ENCODE measurements at places on chromosomes 6 and 20. TPM values are rescaled to one million over a fixed set of nuclear protein-coding genes. Genes with fewer than 3 reads are reported as not detected.
A peak's percentile ranks its signal among the peaks of the same experiment; 100 is the strongest.

DNA sequence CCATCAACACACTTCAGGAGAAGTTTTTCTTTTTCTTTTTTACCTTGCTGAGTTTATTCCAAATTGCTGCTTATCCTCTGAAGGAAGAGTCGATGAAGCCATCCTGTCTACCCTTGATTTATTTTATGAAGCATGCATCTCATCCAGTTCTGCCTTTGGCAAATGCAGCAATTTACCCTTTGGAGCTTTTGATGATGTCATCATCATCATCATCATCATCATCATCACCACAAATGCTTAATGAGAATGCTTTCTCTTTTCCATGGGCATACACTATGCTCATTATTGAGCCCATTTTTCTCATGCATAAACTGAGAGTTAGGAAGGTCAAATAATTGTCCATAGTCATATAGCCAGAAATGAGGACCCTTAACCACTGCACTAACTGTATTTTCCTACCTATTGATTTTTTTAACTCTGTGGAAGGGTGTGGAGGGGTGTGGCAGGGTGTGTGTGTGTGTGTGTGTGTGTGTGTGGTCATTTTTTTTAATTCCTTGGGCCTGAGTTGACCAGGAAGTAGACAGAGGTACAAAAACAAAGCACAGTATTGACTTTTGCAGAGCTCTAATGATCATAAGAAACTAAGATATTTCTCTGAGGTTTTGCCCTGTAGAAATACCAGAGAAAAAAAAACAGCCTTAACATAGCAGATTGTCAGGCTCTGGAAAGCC is 82.8 kb downstream of the COL9A1 start:
- no peak for DNase-seq

DNA sequence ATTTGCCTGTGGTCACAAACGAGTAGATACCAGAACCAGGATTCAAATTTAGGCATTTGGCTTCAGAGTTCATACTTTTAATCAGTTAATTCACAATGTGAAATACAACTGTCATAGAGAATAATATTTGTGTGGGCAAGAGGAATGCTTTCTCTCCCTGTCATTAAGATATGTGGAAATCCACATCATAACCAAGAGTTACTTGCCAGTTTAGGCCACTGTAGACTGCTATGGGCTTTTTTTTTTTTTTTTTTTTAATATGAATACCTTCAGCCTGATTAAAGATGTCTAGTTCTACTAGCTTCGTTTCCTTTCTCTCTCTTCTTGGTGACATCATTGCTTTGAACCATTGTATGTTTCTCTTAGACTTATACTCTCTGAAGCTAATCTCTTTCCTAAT is 244.9 kb downstream of the ZFAND3 start:
- no peak for DNase-seq

- DNase-seq = peak; percentile 46
Observed at GRCh38 chr20:25399037-25399430, 8.4 kb upstream of the ABHD12 start.

DNA sequence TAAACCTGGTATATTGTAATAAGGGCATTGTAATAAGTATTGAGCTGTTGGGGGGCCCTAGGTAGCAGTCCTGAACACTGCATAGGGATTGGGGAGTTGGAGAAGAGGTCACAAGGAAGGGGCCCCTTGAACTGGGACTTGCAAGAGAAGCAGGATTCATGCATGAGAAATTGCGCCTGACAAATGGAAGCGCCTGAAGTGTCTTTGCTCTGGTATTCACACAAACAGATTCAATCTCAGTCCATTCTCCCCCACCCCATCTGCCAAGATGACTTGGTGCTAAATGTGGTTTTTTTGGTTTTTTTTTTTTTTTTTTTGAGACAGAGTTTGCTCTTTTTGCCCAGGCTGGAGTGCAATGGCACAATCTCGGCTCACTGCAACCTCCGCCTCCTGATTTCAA is 87.1 kb downstream of the CAP2 start:
- DNase-seq = no peak

GRCh38 chr20:48192109-48192508 is 406.8 kb upstream of the SULF2 start:
- DNase-seq = no peak

- DNase-seq = no peak
Observed at GRCh38 chr20:59785986-59786795, 147.2 kb downstream of the SYCP2 start.

BTBD9 gene
- total RNA-seq = 32.5 TPM

SAMD3 gene
- total RNA-seq = 2.2 TPM

CTCFL gene
- 0.17 TPM for total RNA-seq

PTK6 gene
- 11.0 TPM for total RNA-seq
